ENCODE measurements at places on chromosomes 6 and 20. TPM values are rescaled to one million over a fixed set of nuclear protein-coding genes. Genes with fewer than 3 reads are reported as not detected.
A peak's percentile ranks its signal among the peaks of the same experiment; 100 is the strongest.

DNA sequence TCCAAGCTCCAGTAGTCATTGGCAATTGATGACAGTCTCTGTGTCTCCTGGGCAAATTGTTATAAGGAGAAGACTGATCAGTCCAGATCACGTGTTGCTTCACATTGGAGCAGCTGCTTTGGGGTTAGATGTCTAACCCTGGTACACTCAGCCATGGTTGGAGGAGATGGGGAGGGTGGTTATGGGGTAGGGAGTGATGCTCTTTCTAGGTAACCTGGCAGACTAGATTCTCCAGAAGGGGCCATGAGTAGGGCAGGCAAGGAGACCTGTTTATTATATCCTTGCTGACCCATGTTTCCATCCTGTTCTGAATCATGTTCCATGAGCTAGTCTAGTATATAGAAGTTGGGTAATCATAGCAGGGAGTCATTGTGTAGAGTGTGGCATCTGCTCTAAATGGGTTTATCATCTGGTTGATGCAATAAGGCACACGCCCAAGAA is 50.8 kb upstream of the BACH2 start:
- DNase-seq, result no peak
- no peak overlapping the region for H3K27ac ChIP-seq
- no peaks in the 10 kb centered on the region for H3K36me3 ChIP-seq
- peaks cover 17% of the 10 kb centered on the region for H3K4me1 ChIP-seq

DNA sequence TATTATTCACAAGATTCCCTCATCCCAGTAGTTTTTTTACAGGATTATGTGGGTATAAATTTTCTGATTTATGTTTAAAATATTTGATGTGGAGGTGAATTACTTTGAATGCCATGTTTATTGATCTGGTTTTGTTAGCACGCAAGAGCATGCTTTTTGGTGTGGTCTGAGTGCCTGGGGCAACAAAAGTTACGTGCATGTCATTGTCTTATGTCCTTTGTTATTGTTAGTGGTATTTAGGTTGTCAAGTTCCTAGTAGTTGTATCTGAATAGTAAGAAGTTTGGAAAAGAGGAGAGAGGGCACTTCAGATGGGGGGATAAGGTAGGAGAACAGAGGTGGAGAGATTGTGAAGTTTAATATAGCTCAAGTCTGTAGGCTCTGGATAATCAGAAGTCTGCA is 95.0 kb downstream of the ATRN start:
- H3K4me1 ChIP-seq, result no peaks in the 10 kb centered on the region
- H3K36me3 ChIP-seq, result no peaks in the 10 kb centered on the region
- DNase-seq, result no peak
- H3K27me3 ChIP-seq, result no peaks in the 10 kb centered on the region

- H3K4me1 ChIP-seq, result no peaks in the 10 kb centered on the region
- no peaks in the 10 kb centered on the region for H3K36me3 ChIP-seq
- no peak for DNase-seq
- H3K4me3 ChIP-seq, result no peak overlapping the region
- H3K27me3 ChIP-seq, result no peaks in the 10 kb centered on the region
These were observed 212.1 kb upstream of the MARCKS start for GRCh38 chr6:113644861-113645575.

- no peaks in the 10 kb centered on the region for H3K27me3 ChIP-seq
- H3K27ac ChIP-seq, result no peak overlapping the region
- peaks cover 53% of the 10 kb centered on the region for H3K4me1 ChIP-seq
These were observed 166.6 kb upstream of the TAB2 start for GRCh38 chr6:149150801-149151398.

DNA sequence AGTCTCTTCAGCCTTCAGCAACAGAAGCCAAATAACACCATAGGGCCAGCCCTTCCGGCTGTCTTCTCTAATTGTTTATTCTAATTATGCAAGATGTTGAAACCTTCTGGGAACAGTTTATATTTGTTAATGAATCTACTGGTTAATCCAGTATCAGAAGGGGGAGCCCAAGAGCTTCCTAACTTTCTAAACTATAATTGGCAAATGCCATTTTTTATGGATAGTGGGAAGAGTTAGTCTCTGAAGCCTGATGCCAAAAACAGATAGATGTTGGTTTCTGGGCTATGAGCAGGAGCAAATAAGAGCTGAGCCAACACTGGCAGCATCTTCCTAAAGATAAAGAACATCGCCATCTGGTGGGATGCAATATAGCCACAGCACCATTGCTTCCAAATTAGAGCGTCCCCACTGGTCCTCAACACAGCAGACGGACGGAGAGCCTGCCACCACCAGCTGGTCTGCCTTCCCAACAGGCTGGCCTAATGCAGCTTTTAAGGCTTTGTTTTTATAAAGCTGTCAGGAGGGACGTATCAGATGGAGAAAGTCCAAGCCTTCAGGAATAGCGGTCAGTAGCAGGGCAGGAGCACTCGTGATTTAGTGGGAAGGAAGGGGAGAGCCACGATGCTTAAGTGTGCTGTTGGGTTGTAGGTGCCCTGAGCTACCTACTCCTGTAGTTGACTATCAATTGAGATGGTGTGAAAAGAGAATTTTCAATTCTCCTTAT is 118.8 kb downstream of the RALGAPA2 start:
- H3K4me1 ChIP-seq, result no peaks in the 10 kb centered on the region
- H3K27ac ChIP-seq, result no peak overlapping the region
- H3K4me3 ChIP-seq, result no peak overlapping the region
- H3K27me3 ChIP-seq, result no peaks in the 10 kb centered on the region
- H3K36me3 ChIP-seq, result no peaks in the 10 kb centered on the region
- no peak for DNase-seq

DNA sequence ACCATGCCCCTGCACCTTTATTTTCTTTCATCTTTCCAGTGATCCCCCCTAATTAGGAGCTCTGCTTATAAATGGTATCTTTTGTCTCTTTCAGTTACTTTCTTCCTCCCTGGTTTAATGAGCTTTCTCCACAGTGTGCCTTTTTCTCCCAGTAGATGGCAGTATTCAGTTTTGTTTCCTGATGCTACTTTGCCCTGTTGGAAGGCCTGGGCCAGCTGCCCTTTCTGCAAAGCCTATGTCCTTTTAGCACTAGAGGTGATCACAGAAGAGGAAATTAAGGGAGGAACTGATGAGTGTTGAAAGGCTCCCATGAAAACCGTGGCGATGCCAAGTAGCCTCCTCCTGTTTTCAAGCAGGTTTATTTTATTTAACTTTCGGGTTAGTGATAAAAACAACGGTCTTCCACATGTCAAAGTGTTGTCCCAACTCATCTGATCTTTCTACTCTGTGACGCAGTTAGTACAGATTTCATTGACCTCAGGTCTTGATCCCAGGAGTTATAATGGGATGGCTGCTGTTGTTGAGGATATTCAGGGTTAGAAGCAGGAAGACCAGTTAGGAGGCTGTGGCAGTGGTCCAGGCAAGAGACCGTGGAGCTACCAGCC is 184.2 kb upstream of the BMP2 start:
- H3K36me3 ChIP-seq, result no peaks in the 10 kb centered on the region
- no peak for DNase-seq
- no peak overlapping the region for H3K27ac ChIP-seq
- no peak overlapping the region for H3K4me3 ChIP-seq
- H3K27me3 ChIP-seq, result no peaks in the 10 kb centered on the region

GRCh38 chr6:22614547-22614946 is 45.2 kb downstream of the HDGFL1 start:
- no peaks in the 10 kb centered on the region for H3K36me3 ChIP-seq
- H3K27me3 ChIP-seq, result no peaks in the 10 kb centered on the region
- no peaks in the 10 kb centered on the region for H3K4me1 ChIP-seq

- no peaks in the 10 kb centered on the region for H3K27me3 ChIP-seq
- DNase-seq, result no peak
- no peak overlapping the region for H3K27ac ChIP-seq
- H3K4me1 ChIP-seq, result no peaks in the 10 kb centered on the region
These were observed 237.2 kb upstream of the BMP2 start for GRCh38 chr20:6530254-6530653.

GRCh38 chr6:161272635-161273273 is 1.1 kb downstream of the AGPAT4 start:
- no peak for DNase-seq
- H3K4me3 ChIP-seq, result peak overlapping the region; percentile 48
- no peaks in the 10 kb centered on the region for H3K27me3 ChIP-seq
- H3K36me3 ChIP-seq, result no peaks in the 10 kb centered on the region
- peak overlapping the region; percentile 78 for H3K27ac ChIP-seq

DNA sequence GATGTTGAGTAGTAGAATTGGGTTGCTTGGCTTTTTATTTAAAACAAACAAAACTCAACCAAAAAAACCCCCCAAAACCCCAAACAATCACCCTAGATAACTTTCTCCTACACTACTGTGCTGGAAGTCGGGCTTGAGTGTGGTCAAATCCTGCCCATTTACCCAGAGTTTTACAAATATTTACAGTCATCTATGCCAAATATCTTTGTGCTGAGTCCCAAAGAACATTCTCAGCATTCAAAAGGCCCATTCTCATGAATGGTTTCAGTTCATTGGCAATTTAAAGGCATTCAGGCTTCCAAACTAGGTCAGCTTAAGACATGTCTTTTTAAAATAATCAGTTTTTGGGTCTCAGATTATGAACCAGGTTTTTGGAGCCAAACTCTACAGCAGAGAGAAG is 1.8 kb downstream of the RNF144B start:
- no peak for DNase-seq
- peaks cover 17% of the 10 kb centered on the region for H3K4me1 ChIP-seq
- no peaks in the 10 kb centered on the region for H3K36me3 ChIP-seq
- no peaks in the 10 kb centered on the region for H3K27me3 ChIP-seq

- DNase-seq, result peak; percentile 52
- no peaks in the 10 kb centered on the region for H3K27me3 ChIP-seq
- H3K4me3 ChIP-seq, result peak overlapping the region; percentile 82
- H3K4me1 ChIP-seq, result peaks cover 10% of the 10 kb centered on the region
- peak overlapping the region; percentile 70 for H3K27ac ChIP-seq
These were observed 113.5 kb upstream of the BTN3A2 start for GRCh38 chr6:26251354-26252076.

DNA sequence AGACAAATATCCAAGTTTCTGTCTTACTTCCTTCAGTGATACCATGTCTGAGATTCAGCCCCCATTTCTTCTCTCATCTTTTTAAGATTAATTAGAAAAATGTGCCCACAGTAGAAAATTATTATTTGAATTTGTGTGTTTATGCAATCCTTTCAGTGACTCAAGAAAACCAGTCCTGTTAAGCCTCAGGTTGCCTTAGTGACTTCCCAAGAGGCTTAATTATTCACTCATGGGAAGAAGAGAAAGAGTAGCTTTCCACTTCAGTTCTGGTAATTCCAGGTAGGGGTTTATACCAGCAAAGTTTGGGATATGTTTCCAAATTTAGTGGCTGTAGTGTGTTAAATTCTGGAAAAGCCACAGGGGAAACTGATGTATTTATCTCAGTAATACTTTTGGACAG is 149.1 kb downstream of the RIMS1 start:
- H3K27me3 ChIP-seq, result no peaks in the 10 kb centered on the region
- no peak overlapping the region for H3K27ac ChIP-seq
- H3K36me3 ChIP-seq, result no peaks in the 10 kb centered on the region
- no peak overlapping the region for H3K4me3 ChIP-seq
- DNase-seq, result no peak
- H3K4me1 ChIP-seq, result no peaks in the 10 kb centered on the region

DNA sequence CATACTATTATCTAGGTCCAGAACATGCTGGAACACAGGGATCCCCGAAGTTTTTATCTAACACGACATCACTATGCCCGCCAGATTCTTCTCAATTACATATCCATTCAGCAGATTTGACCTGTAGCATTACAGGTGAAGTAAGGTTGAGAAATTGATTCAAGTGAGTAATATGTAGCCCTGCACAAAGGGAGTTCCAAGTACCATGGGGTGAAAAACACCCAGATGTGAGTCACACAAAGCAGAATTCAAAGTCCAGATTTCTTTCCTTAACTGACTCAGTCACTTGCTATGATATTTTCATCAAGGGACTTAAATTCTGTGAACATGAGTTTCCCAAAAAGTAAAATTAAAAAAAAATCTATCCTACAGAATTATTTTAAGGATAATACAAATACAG is 655.4 kb upstream of the PTCHD4 start:
- no peak for DNase-seq
- H3K27ac ChIP-seq, result no peak overlapping the region
- no peak overlapping the region for H3K4me3 ChIP-seq
- H3K36me3 ChIP-seq, result no peaks in the 10 kb centered on the region
- H3K27me3 ChIP-seq, result no peaks in the 10 kb centered on the region

DNA sequence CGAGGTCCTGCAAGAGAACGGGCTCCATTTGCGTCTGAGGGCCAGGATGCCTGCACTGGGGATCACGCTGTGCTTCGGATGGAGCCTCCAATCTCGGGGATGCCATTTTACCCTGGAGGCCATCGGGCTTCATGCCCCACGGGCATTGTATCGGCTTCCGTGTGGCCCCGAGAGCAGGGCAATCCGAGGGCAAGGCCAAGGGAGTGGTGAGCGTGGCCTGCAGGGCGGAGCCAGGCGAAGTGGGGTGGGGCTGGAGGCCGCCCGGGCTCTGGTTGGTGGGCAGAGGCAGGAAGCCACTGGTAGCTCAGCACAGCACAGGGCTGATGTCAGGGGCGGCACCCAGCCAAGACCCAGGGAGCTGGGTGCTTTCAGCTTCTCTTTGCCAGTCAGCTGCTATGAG is 57.5 kb upstream of the BHLHE23 start:
- H3K4me3 ChIP-seq, result no peak overlapping the region
- H3K27ac ChIP-seq, result no peak overlapping the region
- DNase-seq, result no peak
- H3K27me3 ChIP-seq, result peaks cover 7% of the 10 kb centered on the region
- H3K4me1 ChIP-seq, result no peaks in the 10 kb centered on the region

DNA sequence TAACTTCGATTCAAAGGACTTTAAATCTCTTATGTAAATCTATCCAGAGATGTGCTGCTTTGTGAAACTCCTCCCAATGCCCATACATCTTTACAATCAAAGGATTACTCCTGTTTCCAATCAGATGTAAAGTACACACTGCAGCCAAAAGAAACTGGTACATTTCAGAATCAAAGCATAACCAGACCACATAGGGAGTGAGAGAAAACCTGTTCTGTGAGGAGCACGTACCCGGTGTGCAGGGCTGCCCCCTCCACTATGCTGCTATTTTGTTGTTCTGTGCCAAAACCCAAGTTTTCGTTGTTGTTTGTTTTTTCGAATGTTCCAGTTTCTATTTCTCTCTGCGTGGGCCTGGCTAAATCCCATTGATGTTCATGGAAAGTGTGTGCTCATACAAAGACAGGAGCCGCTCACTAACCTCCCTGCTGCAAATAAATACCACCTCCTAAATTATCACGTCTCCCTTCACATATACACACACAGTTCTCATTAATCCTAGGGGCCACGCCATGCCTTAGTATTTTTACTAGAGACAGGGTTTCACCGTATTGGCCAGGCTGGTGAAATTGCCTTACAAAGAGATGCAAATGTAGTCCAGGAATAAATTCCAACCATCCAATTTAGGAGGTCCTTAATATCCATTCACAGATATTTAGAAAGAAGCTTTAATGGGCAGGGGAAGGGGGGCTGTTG is 52.9 kb downstream of the ATP9A start:
- no peak overlapping the region for H3K27ac ChIP-seq
- no peak overlapping the region for H3K4me3 ChIP-seq

- peak overlapping the region; percentile 26 for H3K4me3 ChIP-seq
- DNase-seq, result no peak
- H3K4me1 ChIP-seq, result no peaks in the 10 kb centered on the region
- no peak overlapping the region for H3K27ac ChIP-seq
These were observed 26.5 kb upstream of the BTBD3 start for GRCh38 chr20:11891077-11891775.

- H3K4me3 ChIP-seq, result no peak overlapping the region
- no peak for DNase-seq
- H3K4me1 ChIP-seq, result no peaks in the 10 kb centered on the region
- no peaks in the 10 kb centered on the region for H3K36me3 ChIP-seq
- H3K27ac ChIP-seq, result no peak overlapping the region
These were observed 78.4 kb downstream of the LIN28B start for GRCh38 chr6:105035299-105035698.

The CCN5 gene
- not detected for total RNA-seq

The CRYBG1 gene
- total RNA-seq, result 32.3 TPM

The CLPSL2 gene
- total RNA-seq, result not detected

The FAM184A gene
- 2.2 TPM for total RNA-seq

The IGF2R gene
- total RNA-seq, result 93.7 TPM

The SLC22A16 gene
- not detected for total RNA-seq

The OR2B6 gene
- total RNA-seq, result not detected

The PTP4A1 gene
- 92.3 TPM for total RNA-seq

All from CD8-positive, alpha-beta memory T cell (primary cell).